ENCODE measurements at places on chromosomes 11 and 22.

- DNase-seq = no peak
These were observed 49.4 kb downstream of the RRAS2 start for GRCh38 chr11:14309425-14310192.

DNA sequence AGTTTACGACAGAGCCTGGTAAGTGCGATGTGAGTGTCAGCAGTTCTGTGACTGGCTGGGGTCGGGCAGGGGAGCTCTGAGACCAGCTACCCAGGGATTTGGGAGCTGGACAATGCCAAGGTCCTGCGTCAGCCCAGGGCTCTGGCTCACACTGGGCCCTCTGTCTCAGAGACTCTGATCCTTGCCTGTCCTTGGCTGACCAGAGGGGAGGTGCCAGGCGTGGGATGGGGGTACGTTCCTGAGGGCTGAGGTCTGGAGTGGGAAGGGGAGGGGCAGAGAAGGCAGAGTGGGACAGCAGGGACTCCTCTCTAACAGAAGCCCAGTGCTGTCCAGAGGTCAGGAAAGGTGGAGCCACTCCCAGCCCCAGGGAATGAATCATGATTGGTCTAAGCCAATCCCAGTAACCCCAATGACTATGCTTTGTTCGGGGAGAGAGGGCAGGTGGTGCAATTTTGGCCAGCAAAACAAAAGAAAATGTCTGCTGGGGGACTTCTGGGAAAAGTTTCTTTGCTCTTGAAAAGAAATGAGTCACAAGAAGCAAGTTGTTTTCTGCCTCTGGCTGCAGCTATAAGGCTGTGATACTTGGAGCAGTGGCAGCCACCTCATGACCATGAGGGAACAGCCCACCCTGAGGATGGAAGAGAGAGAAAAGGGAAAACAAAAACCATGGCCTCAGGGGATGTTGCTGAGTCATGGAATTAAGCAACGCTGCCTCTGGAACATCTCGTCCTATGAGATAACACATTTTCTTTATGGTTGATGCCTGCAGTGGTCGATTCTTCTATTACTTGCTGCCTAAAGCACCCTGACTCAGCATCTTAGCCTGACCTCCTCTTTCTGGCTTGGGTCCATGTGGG lies 108.3 kb downstream of the CHST1 start:
- no peak for DNase-seq

DNA sequence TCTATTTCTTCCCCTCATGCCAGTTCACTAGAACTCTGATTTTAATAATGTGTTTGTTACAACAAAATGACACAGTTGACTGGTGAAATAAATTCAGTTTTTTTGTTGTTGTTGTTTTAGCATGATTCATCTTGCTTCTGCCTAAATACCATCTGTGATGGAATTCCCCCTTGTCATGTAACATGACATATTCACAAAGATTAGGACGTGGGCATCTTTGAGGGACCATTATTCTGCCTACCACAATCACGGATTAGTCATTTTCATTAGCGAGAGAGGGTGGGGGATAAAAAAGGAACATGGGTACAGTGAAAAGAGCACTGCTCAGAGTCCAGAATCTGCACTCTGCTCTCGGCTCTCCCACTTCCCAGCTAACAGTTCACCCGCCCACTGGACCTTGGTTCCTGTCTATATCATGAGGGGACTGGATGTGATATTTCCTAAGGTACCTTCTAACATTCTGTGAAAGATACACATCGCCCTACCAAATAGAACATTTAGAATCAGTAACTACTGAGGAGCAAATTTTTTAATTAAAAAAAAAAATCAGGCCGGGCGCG lies 11.3 kb downstream of the HTATIP2 start:
- no peak for DNase-seq

- DNase-seq = no peak
These were observed 1.3 kb downstream of the ARHGEF12 start for GRCh38 chr11:120337355-120338106.

DNA sequence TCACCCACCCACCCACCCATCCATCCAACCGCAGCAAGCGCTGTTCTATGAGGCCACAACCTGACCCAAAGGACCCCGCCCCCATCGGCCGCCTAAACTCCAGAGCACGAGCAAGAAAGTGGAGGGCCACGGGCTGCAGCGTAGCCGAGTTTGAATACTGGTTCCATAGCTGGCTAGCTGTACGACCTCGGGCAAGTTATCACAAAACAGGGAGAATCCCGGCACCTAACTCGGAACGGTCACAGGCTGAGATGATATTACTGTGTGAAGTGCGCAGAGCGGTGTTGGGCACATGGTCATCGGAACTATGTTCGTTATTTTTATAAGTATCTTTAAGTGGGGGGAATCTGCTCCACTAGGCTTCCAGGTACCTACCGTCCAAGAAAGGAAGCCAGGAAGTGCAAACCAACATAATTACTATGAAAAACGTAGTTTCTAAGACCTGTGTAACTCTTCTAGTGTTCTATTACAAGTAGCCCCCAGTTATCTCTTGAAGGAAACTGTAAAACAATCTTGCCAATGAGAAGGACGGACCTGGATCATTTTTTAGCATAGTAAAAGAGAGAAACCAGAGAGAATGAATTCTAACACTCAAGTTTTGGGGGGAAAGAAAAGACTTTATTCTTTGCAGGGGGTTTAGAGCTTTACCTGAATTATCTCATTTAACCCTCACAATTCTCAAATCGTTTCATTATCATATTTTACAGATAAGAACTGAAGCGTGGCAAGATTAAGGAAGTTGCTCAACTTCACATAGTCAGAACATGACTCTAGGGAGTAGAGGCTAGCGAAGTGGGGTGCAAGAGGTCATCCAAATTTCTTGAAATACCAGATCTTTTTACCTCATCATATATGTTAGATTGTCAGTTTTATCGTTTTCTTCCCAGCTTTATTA lies 663 bp upstream of the BUD13 start:
- no peak for DNase-seq

- no peak for DNase-seq
These were observed 22.3 kb downstream of the ZBTB16 start for GRCh38 chr11:114081641-114082414.

GRCh38 chr11:77151804-77152509 lies 23.9 kb downstream of the MYO7A start:
- DNase-seq = peak; percentile 26

Measured in stimulated activated CD8-positive, alpha-beta memory T cell treated with anti-CD3 and anti-CD28 coated beads, Interleukin-7, amount 100 ng/mL, for 24 hours (primary cell).